ENCODE measurements at places on chromosomes 13 and 19.

DNA sequence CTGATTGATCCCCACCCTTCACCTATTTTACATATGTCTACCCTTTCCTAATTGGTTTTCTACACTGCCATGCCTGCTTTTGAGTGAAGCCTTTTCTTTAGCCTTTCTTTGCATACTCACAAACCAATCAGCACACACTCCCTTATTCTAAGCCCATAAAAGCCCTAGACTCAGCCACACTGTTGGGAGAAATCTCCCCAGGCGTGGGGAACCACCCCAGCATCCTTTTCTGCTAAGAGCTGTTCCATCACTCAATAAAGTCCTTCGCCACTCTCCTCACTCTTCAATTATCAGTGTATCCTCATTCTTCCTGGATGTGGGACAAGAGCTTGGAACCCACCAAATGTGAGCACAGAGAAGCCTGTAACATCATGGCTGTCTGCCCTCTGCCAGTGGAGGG, 343.6 kb downstream of the SLITRK1 start:
- no peak for DNase-seq

DNA sequence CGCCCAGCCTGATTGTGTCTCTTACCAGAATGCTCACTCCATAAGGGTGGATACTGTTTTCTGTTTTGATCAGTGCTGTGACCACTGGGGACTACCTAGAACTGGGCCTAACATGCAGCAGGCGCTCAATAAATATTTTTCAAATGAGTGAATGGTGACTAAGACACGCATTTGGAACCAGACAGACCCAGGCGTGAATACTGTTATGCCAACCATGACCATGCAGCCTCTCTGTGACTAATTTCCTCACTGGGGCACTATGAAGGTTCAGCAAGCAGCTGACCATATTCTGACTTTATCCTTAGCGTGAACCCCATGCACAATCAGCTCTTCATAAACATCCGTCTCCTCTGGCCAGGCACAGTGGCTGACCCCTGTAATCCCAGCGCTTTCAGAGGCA, 13.0 kb upstream of the SPC24 start:
- DNase-seq, result no peak

GRCh38 chr13:48266701-48267639, 34.0 kb downstream of the ITM2B start:
- DNase-seq, result no peak

DNA sequence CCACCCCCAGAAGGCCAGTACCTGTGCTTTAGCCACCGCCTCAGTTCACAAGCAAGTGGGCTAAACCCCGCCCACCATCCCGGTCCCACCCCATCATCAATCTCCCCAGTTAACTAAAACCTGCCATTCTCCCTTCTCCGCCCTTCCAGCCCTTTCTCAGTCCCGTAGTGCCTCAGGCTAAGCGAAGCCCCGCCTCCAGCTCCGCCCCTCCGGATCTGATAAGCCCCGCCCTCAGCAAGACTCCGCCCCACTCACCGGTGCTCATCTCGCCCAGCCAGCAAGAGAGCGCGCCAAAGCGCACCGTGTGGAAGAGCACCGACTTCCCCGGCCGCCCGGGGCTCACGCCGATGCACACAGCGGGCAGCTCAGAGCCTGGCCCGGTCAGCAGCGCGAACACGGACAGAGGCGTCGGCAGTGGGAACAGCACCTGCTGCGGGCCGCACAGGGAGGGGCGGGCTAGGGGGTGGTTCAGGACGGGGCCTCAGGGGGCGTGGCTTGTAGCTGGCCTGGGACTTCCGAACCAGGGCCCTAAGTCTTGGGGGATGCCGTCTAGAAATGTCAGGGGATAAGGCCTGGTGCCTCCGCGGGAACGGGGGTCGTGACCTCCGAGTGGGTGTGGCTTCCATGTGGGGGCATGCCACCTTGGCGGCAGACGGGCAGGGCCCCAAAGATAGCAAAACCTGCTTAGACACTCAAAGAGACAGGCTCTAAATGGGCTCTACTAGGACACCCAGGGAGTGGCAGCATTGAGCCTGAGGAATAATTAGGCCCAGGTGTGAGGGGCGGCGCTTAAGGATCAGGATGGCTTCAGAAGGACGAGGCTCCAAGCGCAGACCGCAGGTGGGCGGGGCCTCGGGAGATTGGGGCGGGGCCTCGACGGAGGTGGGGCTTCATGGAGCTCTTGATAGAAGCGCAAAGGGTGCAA, 21.4 kb downstream of the MAP4K1 start:
- DNase-seq, result no peak

DNA sequence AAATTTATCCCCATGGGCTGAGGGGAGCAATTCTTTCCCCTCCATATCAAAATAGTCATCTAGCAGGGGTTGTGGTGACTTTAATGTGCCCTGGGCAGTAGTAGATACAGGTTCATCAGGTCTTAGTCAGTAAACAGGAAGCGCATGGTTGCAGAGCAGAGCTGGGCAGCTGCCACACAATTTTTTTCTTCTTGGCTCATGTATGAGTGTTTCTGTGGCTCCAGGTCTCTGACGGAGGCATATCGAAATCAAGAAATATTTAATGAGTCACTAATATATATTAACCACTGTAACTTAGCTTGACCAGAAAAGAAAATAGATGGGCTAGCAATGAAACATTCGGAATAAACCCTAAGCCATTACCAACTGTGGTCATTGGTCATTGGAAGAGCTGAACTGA, 68.4 kb upstream of the UBL3 start:
- DNase-seq, result peak; percentile 90
